ENCODE measurements at places on chromosomes 4 and X. TPM values are rescaled to one million over a fixed set of nuclear protein-coding genes. Genes with fewer than 3 reads are reported as not detected.

HPGD gene
- total RNA-seq = 0.19 TPM

GUCY1A1 gene
- 50.4 TPM for total RNA-seq

ZNF182 gene
- total RNA-seq = 4.9 TPM

SYN1 gene
- 0.05 TPM for total RNA-seq

HPF1 gene
- 23.0 TPM for total RNA-seq

PAGE1 gene
- not detected for total RNA-seq

CT45A3 gene
- total RNA-seq = not detected

ATP2B3 gene
- under 0.01 TPM for total RNA-seq

DDX53 gene
- total RNA-seq = not detected

STEEP1 gene
- total RNA-seq = 53.8 TPM

FDCSP gene
- total RNA-seq = not detected

ENPEP gene
- 0.14 TPM for total RNA-seq

DGKK gene
- total RNA-seq = not detected

SMIM10L2A gene
- total RNA-seq = 0.70 TPM

CLDN22 gene
- not detected for total RNA-seq

CYSLTR1 gene
- not detected for total RNA-seq

UGT2B10 gene
- total RNA-seq = not detected

ZNF185 gene
- total RNA-seq = 5.3 TPM

EFNB1 gene
- 43.4 TPM for total RNA-seq

MTNR1A gene
- not detected for total RNA-seq

CT45A9 gene
- not detected for total RNA-seq

SSX4 gene
- not detected for total RNA-seq

ERVMER34-1 gene
- 0.14 TPM for total RNA-seq

SLC30A9 gene
- total RNA-seq = 66.9 TPM

PPEF1 gene
- not detected for total RNA-seq

AR gene
- 2.9 TPM for total RNA-seq

DDIT4L gene
- total RNA-seq = 1.7 TPM

TMSB15B gene
- total RNA-seq = 6.5 TPM

PRPS1 gene
- 39.5 TPM for total RNA-seq

TCP11X2 gene
- total RNA-seq = not detected

ERAS gene
- total RNA-seq = not detected

COL4A6 gene
- 0.68 TPM for total RNA-seq

ANKRD37 gene
- total RNA-seq = 7.1 TPM

STPG2 gene
- not detected for total RNA-seq

NAT8L gene
- under 0.01 TPM for total RNA-seq

ADGRA3 gene
- total RNA-seq = 15.2 TPM

MAGEA4 gene
- total RNA-seq = not detected
